Type B pancreatic cell (in vitro differentiated cells): ENCODE measurements at places on chromosomes 2 and 18.

DNA sequence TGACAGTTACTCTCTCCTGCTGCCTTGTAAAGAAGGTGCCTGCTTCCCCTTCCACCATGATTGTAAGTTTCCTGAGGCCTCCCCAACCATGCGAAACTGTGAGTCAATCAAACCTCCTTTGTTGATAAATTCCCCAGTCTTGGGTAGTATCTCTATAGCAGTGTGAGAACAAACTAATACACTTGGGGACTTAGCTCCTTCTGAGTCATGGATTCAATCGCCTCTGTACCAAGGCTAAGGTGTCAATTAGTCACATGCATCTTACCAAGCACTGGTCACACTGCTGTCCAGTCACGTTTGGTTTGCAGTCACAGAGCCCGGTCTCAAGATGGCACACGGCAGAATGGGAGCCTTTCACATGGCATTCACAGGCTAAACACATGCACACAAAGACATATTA lies 100.6 kb downstream of the LAMA1 start:
- DNase-seq: no peak

GRCh38 chr2:84327645-84328249 lies 131.3 kb downstream of the SUCLG1 start:
- no peak for DNase-seq

GRCh38 chr2:53629501-53629900 lies 138.1 kb upstream of the CHAC2 start:
- no peak for DNase-seq

- no peak for DNase-seq
Measured at GRCh38 chr2:65231892-65232477, 4.4 kb downstream of the ACTR2 start.

DNA sequence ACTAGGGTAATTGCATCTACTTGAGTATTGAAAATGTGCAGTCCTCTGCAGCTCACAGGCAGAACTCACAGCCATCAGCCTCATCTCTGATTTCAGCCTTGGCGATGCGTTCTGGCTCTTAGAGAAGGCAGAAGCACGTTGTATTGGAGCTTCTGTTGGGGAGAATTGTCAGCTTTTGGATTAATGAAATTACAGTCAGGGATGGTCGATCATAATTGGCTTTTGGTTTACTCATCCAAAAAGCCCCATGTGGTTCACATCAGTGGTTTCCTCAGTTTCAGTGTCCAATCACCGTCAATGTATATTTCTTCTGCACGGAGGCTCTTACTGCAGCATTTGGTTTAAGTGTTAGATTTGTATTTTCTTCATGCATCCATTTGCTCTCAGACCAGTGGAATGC lies 218.5 kb upstream of the SOX11 start:
- no peak for DNase-seq
